Activated T-cell treated with anti-CD3 and anti-CD28 coated beads, Interleukin-2, amount 50 U/mL, for 4 hours (primary cell): ENCODE measurements at places on chromosomes 2 and 18.

DNA sequence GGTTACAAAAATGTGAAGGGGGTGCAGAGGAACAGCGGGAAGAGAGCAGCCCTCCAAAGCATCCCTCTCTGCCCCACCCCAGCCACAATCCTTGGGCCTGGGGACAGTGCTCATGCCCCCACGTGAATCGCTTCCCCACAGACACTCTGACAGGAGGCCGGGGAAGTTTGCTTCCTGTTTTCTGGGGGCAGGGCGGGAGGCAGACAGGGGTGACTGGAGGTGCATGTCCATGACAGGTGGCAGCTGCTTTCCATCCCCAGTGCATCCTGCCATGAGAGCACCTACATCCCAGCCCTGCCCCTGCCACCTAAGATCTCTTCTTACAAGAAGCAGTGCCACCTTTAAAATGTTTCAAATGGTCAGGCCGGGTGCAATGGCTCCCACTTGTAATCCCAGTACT is 47.2 kb upstream of the UBE2F start:
- no peak for DNase-seq

GRCh38 chr2:155364766-155365165 is 666.3 kb downstream of the KCNJ3 start:
- no peak for DNase-seq

GRCh38 chr18:51580580-51580979 is 383.1 kb upstream of the MEX3C start:
- no peak for DNase-seq

DNA sequence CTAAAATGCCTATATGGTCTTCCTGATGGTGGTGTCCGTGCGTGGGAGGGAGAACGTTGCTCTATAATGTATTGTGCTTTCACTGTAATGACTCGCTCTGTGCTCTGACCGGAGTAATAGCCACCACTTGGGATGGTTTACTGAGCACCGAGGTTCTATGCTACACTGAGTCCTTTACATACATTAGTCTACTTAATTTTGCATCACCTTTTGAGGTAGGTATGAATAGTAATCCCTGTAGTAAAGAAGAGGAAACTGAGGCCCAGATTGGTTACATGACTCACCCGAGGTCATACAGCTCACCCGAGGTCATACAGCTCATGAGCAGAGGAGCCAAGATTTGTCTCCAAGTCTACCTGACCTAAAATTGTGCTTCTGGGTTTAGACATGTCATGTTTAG is 79.5 kb downstream of the ARMC9 start:
- DNase-seq = no peak

DNA sequence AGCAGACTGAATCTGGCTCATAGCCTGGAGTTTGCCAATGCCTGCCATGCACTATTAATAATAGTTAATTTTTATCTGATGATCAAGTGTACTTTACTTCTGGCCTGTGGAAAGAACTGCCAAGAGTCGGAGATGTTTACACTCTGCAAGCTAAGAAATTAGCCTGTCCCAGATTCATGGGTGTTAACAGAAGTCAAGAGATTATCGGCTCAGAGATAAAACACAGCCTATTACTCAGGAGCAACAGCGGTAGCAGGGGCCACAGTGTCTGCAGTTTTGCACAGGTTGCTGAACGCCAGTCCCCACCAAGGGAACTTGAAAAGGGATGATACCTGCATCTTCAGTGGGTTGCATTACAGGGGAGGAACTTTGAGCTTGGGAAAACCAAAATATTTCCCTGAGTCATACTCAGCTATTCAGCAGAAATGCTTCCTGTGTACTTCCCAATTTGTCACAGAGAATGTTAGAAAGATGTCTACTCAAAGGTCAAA is 4.3 kb upstream of the ADI1 start:
- DNase-seq = no peak
